Esophagus (tissue), 2 donors: ENCODE measurements at places on chromosomes 2 and 18. TPM values are rescaled to one million over a fixed set of nuclear protein-coding genes. Genes with fewer than 3 reads are reported as not detected.

SLC5A7 gene
- polyA plus RNA-seq = 0.02 TPM

REG1B gene
- 1.8 TPM for polyA plus RNA-seq

EHBP1 gene
- polyA plus RNA-seq = 14.1 TPM

CD28 gene
- polyA plus RNA-seq = 0.09 TPM

DAW1 gene
- polyA plus RNA-seq = not detected

PIAS2 gene
- polyA plus RNA-seq = 3.8 TPM

IL1A gene
- 30.0 TPM for polyA plus RNA-seq

AKAIN1 gene
- not detected for polyA plus RNA-seq

MYO5B gene
- 35.3 TPM for polyA plus RNA-seq

SCN2A gene
- 0.02 TPM for polyA plus RNA-seq

TMEFF2 gene
- polyA plus RNA-seq = 0.02 TPM

UPP2 gene
- polyA plus RNA-seq = not detected

LIMS4 gene
- polyA plus RNA-seq = 0.29 TPM

RESP18 gene
- not detected for polyA plus RNA-seq

FAM98A gene
- 10.8 TPM for polyA plus RNA-seq

CMPK2 gene
- polyA plus RNA-seq = 0.71 TPM

SKOR2 gene
- not detected for polyA plus RNA-seq

CLIP4 gene
- polyA plus RNA-seq = 12.4 TPM

EPB41L3 gene
- polyA plus RNA-seq = 28.7 TPM

IFIH1 gene
- 7.2 TPM for polyA plus RNA-seq

DSG3 gene
- polyA plus RNA-seq = 305 TPM

PUM2 gene
- polyA plus RNA-seq = 23.3 TPM

CTAGE1 gene
- polyA plus RNA-seq = not detected

CFAP65 gene
- 0.01 TPM for polyA plus RNA-seq

DCC gene
- polyA plus RNA-seq = not detected

CYTIP gene
- polyA plus RNA-seq = 1.4 TPM

ING5 gene
- 36.2 TPM for polyA plus RNA-seq

LRRC30 gene
- polyA plus RNA-seq = not detected

ASPRV1 gene
- 0.45 TPM for polyA plus RNA-seq

CPO gene
- polyA plus RNA-seq = 0.15 TPM

CNGA3 gene
- 0.02 TPM for polyA plus RNA-seq

UGT1A10 gene
- polyA plus RNA-seq = 10.8 TPM

BCL2 gene
- 1.3 TPM for polyA plus RNA-seq

UGT1A4 gene
- 0.69 TPM for polyA plus RNA-seq

IGFBP5 gene
- polyA plus RNA-seq = 29.4 TPM

HSBP1L1 gene
- polyA plus RNA-seq = 26.0 TPM

TWIST2 gene
- 5.2 TPM for polyA plus RNA-seq

CDH7 gene
- not detected for polyA plus RNA-seq

RMND5A gene
- polyA plus RNA-seq = 38.5 TPM

QPCT gene
- polyA plus RNA-seq = 1.2 TPM

GALNT14 gene
- polyA plus RNA-seq = 17.2 TPM

CFC1 gene
- not detected for polyA plus RNA-seq

FBXO15 gene
- polyA plus RNA-seq = 0.41 TPM

ALPG gene
- polyA plus RNA-seq = not detected
